ENCODE measurements at places on chromosomes 5 and 9. TPM values are rescaled to one million over a fixed set of nuclear protein-coding genes. Genes with fewer than 3 reads are reported as not detected.

GRCh38 chr9:116499986-116500871 lies 186.9 kb upstream of the TRIM32 start:
- no peak for DNase-seq

- DNase-seq, result no peak
These were observed 572.9 kb downstream of the ACTL7B start for GRCh38 chr9:108282872-108283271.

- DNase-seq, result peak; percentile 67
These were observed 114.9 kb upstream of the NFIB start for GRCh38 chr9:14428781-14429230.

DNA sequence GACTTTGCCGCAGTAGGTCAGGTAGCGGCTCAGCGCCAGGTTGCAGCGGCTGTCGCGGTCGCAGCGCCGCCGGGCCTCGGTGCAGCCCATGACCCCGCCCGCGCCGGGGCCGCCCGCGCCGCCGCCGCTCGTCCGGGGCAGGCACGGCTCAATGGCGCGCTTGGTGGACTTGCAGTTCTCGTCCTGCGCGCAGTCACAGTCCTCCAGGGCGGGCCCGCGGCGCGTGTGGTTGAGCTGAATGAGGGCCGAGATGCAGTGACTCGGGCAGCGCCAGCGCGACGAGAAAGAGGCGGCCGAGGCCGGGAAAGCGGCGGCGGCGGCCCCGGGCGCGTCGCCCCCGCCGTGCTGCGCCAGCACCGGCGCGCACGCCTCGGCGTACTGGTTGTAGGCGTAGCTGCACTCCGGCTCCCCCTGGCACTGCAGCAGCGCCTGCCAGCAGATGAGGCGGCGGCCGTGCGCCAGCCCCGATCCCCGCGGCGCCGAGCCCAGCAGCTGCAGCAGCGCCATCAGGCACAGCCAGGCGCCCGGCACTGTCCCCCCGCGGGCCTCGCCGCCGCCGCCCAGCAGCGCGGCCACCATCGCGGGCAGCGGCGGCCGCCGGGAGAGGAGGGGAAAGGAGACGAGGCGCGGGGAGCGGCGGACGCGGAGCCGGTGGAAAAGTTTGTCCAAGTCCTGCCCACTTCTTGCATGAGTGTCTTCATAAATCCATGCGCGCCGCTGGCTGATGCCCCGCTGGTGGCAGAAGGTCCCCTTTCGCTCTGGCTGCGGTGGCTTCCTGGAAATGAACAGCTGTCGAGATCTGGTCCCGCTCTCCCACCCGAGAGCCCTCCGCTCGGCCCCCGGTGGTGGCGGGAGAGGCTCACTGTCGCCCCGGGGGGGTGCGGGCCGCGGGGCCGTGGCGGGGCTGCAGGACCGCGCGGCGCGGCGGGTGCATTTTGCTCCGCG lies 833 bp downstream of the GAS1 start:
- peak; percentile 70 for DNase-seq

GRCh38 chr5:40428126-40428525 lies 251.6 kb upstream of the PTGER4 start:
- no peak for DNase-seq

GRCh38 chr5:67355120-67355713 lies 158.6 kb upstream of the CD180 start:
- no peak for DNase-seq

GRCh38 chr9:120868339-120868675 lies 8.7 kb downstream of the PHF19 start:
- no peak for DNase-seq

DNA sequence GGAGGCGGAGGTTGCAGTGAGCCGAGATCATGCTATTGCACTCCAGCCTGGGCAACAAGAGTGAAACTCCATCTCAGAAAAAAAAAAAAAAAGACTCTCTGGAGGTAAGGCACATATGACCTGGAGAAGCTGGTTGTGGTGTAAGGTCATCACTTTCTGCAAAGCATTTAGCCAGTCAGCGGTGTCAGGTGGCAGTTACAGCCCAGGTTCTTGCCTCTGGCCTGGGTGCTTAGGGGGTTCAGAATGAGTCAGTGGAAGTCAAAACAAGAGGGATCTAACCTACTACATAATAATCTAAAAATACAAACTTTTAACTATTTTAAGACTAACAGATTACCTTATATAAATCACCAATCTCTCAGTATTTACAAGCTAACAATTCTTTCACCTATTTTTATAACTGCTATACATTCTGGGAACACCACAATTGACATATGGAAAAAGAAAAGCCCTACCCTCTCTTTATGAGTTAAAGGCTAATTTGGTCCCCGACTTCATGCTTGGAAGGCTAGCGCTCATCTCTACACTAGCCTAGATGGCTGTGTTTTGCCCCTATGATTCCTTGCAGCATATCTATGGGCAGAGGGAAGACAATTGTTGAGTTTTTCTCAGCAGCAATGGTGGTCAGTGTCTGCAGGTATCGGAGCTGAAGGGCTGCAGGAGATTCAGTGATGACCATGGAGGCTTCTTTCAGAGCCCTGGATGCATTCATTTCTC lies 29.2 kb downstream of the STOM start:
- DNase-seq, result no peak

DNA sequence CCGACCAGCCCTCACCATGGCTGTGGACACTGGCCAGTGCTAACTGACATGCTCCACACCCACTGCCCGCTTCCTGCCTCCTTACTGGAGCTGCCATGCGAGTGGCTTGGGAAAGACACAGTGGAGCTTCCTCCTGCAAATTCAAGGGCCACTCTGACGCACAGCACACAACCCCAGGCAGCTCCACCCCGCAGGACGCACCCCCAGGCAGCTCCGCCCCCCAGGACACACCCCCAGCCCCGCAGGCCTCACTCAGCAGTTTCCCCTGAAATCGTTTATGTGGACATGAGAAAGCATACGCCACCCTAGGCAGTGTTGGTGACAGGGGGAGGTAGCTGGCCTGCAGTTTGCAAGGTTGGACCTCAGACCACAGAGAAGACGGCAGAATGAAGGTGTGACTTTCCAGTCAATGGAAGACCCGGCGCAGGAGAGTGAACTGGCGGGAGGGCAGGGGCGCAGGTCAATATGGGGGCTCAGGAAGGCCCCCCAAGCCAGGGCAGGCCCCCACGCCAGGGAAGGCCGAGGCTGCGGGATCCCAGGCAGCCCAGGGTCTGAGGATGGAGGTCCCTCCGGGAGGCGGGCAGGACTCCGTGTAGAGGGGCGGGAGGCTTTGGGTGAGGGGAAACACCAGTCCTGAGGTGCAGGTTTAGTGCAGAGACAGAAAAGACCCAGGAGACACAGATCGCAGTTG lies 21.6 kb downstream of the LPCAT1 start:
- DNase-seq, result no peak

DNA sequence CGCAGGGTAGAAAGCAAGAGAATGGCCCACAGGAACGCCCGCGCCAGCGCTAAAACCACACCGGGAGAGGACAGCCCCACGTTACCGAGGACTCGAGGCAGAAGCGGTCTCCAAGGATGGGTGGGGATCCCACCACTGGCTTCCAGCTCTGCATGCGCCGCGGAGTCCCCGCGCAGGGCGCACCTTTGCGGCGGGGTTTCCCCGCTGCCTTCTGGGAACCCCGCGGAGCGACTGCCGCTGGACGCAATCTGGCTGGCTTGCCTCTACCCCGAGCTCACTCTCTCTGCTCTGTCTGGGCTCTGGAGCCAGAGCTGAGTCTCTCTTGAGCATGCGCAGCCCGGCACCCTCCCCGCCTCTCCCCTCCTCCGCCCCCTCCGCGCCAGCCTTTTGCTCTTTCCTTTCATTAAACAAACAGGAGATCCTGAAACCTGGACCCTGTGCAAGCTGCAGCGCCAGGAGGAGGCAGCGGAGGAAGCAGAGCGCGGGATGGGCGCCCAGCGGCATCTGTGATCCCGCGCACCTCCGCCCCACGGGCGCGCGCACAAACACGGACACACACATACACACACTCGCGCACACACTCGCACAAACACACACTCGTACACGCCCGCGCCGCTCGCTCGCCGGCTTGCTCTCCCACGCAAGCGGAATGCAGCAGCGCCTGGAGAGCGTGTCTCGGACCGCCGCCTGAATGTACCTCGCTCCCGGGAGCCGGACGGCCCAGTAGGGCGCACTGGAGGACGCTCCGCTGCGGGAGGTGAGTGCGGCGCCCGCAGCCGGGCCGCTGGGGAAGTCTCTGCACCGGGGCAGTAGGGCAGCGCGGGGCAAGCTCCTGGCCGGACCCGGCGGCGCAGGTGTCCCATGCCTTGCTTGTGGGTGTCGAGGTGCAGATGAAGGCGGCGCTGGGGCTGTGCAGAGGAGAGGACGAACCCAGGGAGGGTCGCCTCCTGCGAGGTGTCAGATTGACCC lies at the start of gene PLPPR1:
TSS of gene PLPPR1 (plus strand) at position 382 of the 969 bp plus-strand sequence.
- DNase-seq, result no peak

DNA sequence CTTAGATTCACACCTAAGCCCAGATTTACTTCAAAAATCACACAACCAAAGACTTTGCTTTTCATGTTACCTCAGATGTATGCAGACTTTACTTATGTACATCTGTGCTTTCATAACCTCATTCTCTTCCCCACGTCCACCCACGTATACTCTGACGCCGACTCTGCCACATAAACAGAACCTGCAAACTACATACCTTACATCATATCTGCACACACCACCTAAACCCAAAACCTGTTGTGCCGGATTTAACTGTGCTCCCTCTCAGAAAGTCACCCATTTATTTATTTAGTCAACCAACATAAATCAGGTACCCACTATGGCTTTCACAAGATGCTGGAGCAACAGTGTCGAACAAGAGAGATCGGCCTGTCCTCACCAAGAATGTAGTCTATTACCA lies 1.0 kb upstream of the DPYSL3 start:
- DNase-seq, result no peak

DNA sequence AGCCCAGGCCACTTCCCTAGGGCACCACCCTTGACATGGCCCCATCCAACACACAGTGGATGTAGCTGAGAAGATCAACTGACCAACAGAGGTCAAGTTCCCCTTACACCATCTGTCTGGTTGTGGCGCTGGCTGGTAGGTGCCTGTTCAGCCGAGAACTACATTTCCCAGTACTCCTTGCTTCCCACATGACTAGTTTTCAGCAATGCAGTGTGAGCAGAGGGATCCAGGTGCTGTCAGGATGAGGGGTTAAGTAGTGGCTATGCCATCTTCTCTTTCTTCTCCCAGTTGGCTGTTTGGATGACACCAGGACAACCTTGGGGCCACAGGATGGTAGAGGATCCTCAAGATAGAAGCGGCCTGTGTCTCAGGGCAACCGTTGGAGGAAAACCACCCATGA lies 48.6 kb upstream of the SH3PXD2B start:
- DNase-seq, result peak; percentile 32

- DNase-seq, result no peak
These were observed 27.8 kb downstream of the PCDHGC5 start for GRCh38 chr5:141516672-141517025.

DNA sequence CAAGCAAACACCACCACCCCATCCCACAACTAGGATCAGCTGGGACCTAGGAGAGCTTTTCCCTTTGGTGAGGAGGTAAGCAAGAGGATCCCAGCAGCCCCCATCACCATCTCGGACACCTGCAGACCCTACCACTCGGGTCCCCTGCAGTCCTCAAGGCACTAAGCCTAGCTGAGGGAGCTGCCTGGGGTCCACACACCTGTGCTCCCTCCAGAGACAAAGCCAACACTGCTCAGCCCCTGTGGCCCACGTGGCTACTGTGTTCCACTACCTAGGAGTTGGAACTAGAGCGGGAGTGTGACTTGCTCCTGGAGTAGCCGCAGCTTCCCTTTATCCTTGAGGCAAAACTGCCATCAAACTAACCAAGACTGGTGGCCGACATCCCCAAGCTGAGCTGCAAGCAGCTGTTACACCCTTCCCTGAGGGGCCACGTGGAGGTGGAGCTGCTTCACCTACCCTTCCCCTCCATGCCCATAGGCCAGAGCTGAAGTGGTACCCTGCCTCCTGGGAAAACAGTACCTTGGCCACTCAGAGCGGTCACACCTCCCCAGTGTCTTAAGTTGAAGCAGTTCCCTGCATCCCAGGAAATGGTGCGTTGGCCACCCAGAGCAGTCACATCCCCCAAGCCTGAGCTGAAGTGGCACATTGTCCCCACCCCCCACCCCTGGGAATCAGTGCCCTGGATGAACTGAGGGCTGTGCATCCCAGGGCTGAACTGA lies 205.5 kb downstream of the CACNA1B start:
- no peak for DNase-seq

DNA sequence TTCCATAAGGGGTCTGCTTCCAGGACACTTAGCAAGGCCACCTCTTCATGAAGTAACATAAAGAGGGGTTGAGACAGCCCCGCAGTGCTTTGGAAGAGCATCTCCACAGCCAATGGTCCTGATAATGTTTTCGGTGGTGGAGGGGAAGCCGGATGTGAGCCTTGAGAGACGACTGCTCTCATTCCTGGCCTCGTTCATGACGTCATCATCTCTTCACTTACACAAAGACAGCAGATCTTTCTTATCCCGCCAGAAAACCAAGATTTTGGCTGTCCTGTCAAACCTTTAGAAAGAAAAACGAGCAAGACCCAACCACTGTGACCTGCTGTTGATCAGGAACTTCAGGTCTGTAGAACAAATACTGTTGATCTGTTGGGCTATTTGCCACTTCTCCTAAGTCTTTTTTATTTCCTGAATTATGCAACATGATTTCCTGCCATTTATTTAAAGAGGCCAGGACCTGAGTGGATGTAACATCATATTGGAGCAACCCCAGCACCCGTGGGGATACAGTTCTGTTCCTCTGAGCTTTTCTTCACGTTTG lies 89.0 kb upstream of the IRX2 start:
- DNase-seq, result no peak

GRCh38 chr5:91742550-91742949 lies 359.4 kb upstream of the ARRDC3 start:
- DNase-seq, result no peak

- DNase-seq, result no peak
These were observed 38.2 kb upstream of the SLC2A8 start for GRCh38 chr9:127358770-127359169.

- DNase-seq, result peak; percentile 38
These were observed 5.2 kb downstream of the OLFML2A start for GRCh38 chr9:124781967-124782660.

DNA sequence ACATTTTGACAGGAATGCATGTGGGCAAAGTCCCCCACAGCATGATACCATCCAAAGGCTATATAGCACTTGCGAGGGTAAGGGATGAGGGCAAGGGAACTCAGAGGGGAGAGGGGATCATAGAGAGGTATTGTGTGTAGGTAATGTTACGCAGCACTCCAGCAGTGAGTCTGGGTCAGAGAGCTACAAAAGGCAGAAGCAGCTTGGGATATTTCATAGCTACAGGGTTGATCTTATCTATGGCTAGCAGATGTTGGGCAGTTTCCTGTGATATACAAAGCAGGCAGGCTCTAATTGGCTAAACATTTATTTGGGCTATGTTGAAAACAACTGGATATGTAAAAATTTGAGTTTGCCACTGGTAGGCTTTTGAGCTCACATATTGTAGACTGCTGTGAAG lies 17.8 kb upstream of the SLCO4C1 start:
- DNase-seq, result no peak

The F2RL1 gene
- total RNA-seq, result 16.8 TPM

The MAST4 gene
- 114 TPM for total RNA-seq

The ACTBL2 gene
- not detected for total RNA-seq

The DOK3 gene
- total RNA-seq, result 7.9 TPM

The ERCC8 gene
- total RNA-seq, result 12.2 TPM

The FOXD4L6 gene
- total RNA-seq, result not detected

The ASS1 gene
- 271 TPM for total RNA-seq

The IFNA21 gene
- not detected for total RNA-seq

Data from ureter (tissue), 1 donor.